ENCODE measurements at places on chromosomes 5 and 9. TPM values are rescaled to one million over a fixed set of nuclear protein-coding genes. Genes with fewer than 3 reads are reported as not detected.

MLANA gene
- not detected for total RNA-seq

RNF183 gene
- total RNA-seq, result not detected

CNOT6 gene
- 21.0 TPM for total RNA-seq

CDH9 gene
- total RNA-seq, result not detected

ACOT12 gene
- total RNA-seq, result not detected

SLC6A18 gene
- total RNA-seq, result not detected

FOXD4L5 gene
- total RNA-seq, result 0.52 TPM

SLCO4C1 gene
- total RNA-seq, result 0.07 TPM

PCDHGB6 gene
- total RNA-seq, result 3.7 TPM

PLPP7 gene
- 0.50 TPM for total RNA-seq

LTC4S gene
- total RNA-seq, result 0.82 TPM

MZB1 gene
- total RNA-seq, result not detected

ERAP2 gene
- 14.3 TPM for total RNA-seq
